ENCODE measurements at places on chromosomes 1 and 21.
A peak's percentile ranks its signal among the peaks of the same experiment; 100 is the strongest.

GRCh38 chr1:103514920-103515503 is 10.5 kb upstream of the RNPC3 start:
- no peak for DNase-seq

DNA sequence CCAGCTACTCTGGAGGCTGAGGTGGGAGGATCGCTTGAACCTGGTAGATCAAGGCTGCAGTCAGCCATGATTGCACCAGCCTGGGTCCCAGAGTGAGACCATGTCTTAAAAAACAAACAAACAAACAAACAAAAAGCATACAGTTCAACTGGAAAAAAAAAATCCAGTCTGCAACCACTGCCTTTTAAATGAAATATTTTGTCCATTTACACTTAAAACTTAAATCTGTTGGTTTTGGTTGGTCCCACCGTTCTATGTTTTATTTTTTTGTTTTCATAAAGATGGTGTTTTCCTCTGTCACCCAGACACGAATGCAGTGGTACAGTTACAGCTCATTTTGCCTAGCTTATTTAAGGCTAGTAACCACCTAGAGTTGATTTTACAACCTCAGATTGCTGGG is 9.8 kb downstream of the FALEC start:
- no peak for DNase-seq

GRCh38 chr1:19033515-19033839 is 77.0 kb upstream of the IFFO2 start:
- DNase-seq, result no peak

GRCh38 chr21:34536820-34537219 is 24.8 kb upstream of the KCNE1 start:
- DNase-seq, result no peak

DNA sequence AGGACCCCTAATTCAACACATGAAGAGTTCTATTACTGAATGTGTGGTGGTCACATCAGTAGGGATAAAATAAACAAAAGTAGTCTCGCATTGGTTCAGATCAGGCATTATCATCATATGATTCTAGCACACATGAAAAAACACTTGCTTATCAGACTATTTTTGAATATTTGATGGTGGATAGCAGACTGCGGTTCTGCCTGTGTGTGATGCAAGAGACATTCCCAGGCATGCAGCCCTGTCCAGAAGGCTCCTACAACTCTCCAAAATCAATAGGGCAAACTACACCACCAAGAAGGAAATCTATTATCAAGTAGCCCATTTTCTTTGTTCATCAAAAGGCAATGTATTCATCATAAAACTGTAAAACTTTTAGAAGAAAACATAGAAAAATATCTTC is 304.7 kb downstream of the DUSP10 start:
- no peak for DNase-seq

GRCh38 chr1:28668191-28668955 is at the start of gene GMEB1:
GMEB1 (plus strand) TSS chr1:28668784; CDS start chr1:28683613, 14,829 bp downstream.
- DNase-seq, result peak; percentile 66

- no peak for DNase-seq
Observed at GRCh38 chr1:87024936-87025540, 110.6 kb downstream of the HS2ST1 start.

GRCh38 chr21:39721885-39722284 is 23.1 kb upstream of the IGSF5 start:
- no peak for DNase-seq

DNA sequence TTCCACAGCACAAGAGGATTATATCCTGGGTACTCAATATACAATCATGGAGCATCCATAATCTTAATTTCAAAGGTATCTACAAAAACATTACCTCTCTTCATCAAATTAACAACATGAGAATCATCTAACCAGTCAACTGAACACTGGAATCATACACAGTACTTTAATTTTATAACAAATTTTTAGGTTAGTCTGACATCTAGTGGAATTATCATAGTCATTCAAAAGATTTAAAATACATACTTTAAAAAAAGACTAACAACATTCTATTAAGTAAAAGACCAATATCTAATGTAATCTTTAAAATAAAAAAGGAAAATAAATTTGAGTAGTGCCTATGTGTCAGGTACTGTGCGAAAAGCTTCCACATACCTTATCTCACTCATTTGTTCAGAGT is 16.8 kb upstream of the SH3GLB1 start:
- DNase-seq, result no peak

DNA sequence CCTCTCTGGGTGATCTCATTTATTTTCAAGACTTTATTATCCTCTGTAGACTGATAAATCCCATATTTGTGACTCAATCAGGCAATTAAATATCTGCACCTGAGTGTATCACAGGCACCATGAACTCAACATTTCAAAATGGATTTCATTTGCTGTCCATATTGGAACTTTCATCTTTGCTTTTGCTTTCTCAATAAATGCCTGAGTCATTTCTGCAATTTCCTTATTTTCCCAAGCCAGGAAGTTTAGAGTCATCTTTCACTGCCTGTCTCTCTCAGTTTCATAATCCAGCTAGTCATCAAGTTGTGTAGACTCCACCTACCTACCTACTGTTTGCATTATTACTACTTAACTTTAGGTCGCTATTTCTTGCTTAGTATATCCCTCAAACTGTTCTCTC is 540.9 kb downstream of the LMO4 start:
- no peak for DNase-seq

GRCh38 chr1:207842506-207842905 is 68.4 kb downstream of the CD34 start:
- no peak for DNase-seq

DNA sequence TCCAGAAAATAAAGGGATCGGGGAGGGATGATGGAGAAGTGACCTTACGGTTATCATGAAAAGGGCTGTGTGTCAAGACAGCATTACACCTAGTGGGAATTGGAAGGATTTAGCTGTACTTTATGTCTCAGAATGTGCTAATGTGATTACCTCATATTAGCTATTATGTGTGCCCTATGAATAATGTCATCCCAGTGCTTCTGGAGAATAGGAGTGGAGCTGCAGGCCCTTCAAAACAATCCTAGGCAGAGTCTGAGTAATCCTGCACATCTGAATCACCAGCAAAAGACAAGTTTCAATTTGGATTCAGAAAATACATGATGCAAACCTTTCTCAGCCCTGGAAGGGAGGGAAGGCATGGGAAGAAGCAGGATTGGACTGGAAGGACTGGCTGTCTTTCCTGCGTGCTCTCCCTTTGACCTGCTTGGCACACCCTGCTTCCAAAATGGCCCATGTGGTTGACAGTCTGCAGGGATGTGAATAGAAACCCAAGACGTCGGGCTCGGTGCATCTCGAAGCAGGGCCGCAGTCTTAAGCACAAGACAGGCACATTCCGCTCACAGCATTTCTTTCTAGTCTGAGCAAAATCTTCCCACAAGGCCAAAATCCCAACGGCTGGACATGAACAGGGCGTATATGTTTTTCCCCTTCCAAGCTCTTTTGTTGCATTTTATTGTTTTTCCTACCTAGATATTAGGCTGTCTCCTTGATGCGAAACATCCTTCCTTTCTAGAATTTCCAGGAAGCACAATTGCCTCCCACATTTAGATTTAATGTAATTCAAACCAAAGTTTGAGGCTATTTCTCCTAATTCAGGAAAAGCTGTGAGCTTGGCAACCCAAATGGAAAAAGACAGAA is 54.3 kb upstream of the TARBP1 start:
- DNase-seq, result no peak

GRCh38 chr1:198780376-198780775 is 141.5 kb downstream of the PTPRC start:
- no peak for DNase-seq

DNA sequence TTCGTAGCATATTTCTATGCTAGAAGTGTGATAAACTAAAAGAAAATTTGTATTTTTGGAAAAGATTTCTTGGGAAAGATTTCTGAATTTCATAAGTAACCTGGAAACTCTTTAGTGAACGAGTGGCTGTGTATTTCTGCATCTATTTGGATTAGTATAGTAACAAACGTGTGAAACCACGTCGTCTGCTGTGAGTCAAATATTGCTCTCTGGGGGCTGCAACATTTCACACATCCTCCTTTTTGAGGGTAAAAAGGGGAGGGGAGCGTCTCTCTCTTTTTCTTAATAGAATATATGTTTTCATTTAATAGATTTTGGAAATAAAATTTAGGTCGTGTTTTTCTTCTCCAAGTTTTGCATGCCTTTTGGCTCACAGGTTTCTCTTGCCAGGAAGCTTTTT is 44.8 kb downstream of the LHX9 start:
- DNase-seq, result no peak

Measured in stimulated activated CD4-positive, alpha-beta T cell treated with anti-CD3 and anti-CD28 coated beads, TNF-alpha, amount 100 ng/mL, for 24 hours (primary cell).